Activated CD4-positive, alpha-beta memory T cell treated with anti-CD3 and anti-CD28 coated beads for 36 hours (primary cell): ENCODE measurements at places on chromosomes 3 and 15. TPM values are rescaled to one million over a fixed set of nuclear protein-coding genes. Genes with fewer than 3 reads are reported as not detected.

ROPN1 gene
- total RNA-seq = not detected

DNA sequence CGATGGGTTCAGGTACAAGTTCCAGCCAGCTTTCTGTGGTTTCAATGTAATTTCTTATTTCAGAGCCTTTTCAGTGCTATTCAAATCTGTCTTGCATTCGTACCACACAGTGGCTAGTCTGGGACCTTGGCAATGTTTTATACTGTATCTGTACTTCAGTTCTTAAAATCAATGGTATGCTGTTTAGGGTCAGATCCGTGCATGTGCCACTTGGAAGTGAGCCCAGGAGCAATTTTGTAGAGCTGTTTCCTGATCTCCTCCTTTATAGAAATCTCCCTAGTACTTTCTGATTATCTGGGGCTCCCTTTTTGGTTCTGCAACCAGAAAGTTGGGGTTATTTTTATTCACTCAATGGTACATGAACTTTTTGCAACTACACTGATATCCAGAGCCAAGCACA, 59.5 kb upstream of the NDUFB4 start:
- DNase-seq = no peak

PLCH1 gene
- total RNA-seq = 0.10 TPM

RHCG gene
- not detected for total RNA-seq

GRCh38 chr3:157282261-157283191, 122.6 kb upstream of the CCNL1 start:
- DNase-seq = no peak

- DNase-seq = no peak
Observed at GRCh38 chr15:51088585-51088984, 6.1 kb downstream of the TNFAIP8L3 start.

DNA sequence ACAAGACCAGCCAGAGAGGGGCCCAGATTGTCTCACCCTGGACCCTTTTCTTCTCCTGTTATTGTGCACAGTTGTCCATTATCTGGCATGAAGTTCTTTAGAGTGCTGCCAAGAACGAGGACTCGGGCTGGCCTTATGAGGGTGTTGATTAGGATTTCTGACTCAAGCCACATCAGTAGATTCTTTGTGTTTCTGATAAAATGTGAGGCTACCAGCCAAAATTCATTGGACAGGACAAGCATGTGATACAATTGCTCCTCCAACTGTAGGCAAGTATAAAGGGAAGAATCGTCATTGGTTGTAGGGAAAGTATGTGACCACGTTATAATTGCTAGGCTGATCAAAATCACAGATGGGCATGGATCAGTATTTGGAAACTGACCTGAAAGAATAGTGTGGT, 99.2 kb upstream of the TMC3 start:
- DNase-seq = no peak

- DNase-seq = no peak
Observed at GRCh38 chr15:73905225-73905827, 20.9 kb upstream of the LOXL1 start.

GRCh38 chr15:73704869-73705645, 20.9 kb downstream of the CD276 start:
- DNase-seq = peak; percentile 77

KLHL6 gene
- 63.5 TPM for total RNA-seq

DNA sequence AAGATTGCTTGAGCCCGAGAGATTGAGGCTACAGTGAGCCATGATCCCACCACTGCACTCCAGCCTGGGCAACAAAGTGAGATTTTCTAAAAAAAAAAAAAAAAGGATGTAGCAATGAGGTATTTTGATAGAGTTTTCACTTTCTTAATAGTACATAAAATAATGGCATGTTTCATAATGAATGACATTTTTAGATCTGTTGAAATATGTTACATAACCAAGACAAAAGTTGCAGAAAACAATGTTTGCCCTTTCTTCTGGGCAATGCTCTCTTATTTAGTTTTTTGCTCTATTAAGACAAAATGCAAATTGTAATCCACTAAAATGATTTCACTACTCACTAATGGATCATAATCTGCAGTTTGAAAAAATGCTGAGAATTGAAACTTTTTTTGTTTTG, 4.4 kb upstream of the MAPK6 start:
- DNase-seq = no peak

LRTM1 gene
- total RNA-seq = not detected

SLC2A2 gene
- total RNA-seq = not detected

DNA sequence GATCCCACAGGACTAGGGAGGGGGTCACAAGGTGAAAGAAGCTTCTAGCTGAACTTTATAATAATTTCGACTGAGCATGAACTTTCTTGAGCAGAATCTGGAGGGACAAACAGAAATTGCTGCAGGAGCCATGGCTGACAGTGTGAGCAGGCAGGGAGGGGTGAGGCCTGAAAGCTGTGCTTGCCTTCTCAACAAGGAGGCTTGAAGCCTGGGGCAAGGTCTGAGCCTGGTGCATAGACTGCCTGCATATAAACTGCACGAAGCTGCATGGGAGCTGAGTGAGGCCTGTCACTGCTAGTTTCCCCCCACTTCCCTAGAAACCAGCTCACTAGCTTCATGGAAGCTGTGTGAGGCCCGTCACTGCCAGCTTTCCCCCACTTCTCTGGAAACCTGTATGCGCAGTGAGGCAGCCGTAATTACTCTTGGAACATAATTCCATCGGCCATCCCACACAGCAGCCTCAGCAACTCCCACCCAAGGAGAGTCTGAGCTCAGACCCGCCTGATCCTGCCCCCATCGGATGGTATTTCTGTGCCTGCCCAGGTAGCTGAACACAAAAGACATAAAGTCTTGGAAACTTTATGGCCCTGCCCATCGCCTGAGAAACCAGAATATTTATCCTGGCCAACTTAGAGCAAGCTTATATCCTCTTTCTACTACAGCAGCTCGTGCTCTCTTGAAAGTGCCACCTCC, 136.5 kb downstream of the PLCH1 start:
- DNase-seq = no peak

DNA sequence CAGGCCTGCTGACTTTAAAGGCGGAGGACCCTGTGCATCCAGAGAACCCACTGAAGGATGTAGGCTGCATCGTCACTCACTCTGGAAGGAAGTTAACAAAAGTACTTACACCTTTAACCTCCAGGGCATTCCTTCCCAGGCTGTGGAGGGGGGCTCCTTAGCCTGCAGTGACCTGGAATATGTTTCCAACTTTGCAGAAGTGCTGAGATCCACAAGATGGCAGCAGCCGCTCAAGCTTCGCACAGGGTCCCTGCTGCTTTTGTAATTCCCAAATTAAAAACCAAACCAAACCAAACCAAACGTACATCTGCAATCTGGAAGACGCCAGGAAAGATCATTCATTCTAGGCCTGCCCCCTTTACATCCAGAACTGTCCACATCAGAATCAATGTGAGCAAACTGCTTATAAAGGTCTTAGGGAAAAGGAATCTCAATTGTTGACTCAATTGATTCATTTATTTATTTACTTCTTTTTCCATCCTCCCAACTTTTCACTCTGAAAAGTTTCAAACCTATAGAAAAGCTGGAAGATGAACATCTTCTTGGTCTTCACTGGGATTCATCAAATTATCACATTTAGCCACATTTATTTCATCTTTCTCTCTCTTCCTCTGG, 70.5 kb upstream of the KLHL25 start:
- DNase-seq = peak; percentile 29

FEZF2 gene
- not detected for total RNA-seq

- no peak for DNase-seq
Observed at GRCh38 chr15:29917600-29918597, 95.6 kb upstream of the TJP1 start.

DNA sequence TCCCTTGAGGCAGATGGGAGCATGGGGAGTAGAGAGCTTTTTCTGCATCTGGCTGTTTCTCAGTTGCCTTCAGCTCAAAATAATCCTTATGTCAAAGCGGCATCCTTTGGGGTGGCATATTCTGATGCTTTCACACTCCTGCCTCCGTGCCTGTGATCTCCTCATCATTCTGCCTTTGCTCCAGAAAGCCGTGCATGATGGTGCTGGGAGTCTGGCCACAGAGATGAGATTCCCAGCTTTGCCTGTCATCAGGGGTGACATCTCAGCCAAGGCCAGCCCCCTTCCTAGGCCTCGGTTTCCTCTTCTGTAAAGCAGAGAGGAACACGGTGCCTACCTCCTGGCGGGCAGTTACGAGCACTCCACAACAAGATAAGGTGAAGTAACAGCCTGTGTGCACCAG, 96.3 kb upstream of the ALDH1A3 start:
- DNase-seq = no peak

- peak; percentile 77 for DNase-seq
Observed at GRCh38 chr3:119628390-119628789, 30.7 kb downstream of the PLA1A start.

DNA sequence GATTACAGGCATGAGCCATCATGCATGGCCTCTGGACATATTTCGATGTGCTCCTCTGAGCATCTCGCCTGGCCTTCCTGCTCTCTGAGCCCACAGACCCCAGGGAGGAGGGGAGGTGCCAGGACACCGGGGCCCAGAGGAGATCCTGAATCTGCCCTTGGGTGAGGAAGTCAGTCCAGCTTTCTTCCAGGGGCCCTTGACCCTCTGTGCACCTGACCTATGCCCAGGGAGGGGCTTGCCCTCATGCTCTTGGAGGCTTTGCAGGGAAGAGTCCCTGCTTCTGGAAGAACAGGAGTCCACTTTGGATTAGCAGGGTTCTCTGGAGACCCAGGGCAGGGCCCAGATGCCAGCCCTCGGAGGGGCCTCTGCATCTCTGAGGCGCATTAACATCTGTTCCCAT, 1.4 kb downstream of the ACSBG1 start:
- no peak for DNase-seq

- DNase-seq = no peak
Observed at GRCh38 chr3:178586076-178586475, 49.8 kb downstream of the KCNMB2 start.

RTP1 gene
- total RNA-seq = not detected

GRCh38 chr3:31294430-31295149, 238.1 kb upstream of the STT3B start:
- no peak for DNase-seq

DNA sequence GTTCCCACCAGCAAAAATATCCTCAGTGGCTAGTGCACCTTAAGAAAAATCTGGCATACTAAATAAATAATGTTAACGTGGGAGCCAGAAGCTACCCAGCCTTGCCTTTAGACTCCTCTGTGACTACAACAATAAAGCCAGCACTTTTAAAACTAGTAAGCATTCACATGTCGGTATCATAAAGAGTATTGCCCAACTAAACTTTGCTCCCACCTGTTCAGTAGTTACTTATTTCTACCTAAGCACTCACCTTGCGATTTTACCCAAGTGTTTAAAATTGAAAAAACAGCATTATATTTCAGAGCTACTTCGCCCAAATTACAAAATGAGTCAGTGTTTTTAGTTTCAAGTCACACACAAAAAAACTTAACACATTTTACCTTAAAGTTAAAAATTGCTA, 12.8 kb downstream of the ALDH1L1 start:
- DNase-seq = no peak

- no peak for DNase-seq
Observed at GRCh38 chr3:189995129-189995528, 125.6 kb downstream of the P3H2 start.

GRCh38 chr3:31884251-31884650, 96.8 kb downstream of the OSBPL10 start:
- DNase-seq = no peak

DNA sequence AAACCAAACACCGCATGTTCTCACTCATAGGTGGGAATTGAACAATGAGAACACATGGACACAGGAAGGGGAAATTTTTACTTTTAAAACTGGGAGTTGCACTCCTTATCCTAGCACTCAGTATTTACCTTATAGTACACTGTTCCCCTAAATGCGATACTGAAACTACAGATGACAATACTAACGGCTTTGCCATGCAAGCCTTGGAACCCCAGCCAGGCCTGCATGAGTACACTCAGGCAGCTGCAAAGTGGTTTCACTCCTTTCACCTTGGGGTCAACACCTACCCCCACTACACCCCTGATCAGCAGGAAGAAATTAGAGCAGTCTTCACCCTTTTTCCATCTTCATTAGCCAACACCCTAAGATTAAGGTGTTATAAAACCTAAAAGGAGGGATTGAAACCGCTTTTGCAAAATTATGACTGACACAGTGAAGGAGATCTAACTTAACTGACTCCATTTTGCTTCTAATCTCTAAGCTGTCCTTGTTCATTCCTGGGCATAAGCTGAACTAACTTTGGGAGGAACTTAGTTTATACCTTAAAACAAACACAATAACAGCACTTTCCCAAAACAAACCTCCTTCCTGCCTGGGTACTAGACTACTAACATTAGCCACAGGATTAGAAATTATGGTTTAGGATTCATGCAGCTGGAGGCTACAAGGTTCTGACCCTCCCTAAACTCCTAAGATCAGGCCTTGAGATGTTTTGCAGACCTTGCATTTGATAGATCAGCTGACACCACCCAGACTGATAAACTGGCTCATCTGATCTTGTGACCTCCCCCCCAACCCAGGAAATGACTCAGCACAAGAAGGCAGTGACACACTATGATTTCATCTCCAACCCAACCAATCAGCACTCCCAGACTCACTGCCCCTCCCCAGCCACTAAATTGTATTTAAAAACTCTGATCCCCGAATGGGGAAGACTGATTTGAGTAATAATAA, 452.1 kb upstream of the PPP2R3A start:
- peak; percentile 11 for DNase-seq

DNA sequence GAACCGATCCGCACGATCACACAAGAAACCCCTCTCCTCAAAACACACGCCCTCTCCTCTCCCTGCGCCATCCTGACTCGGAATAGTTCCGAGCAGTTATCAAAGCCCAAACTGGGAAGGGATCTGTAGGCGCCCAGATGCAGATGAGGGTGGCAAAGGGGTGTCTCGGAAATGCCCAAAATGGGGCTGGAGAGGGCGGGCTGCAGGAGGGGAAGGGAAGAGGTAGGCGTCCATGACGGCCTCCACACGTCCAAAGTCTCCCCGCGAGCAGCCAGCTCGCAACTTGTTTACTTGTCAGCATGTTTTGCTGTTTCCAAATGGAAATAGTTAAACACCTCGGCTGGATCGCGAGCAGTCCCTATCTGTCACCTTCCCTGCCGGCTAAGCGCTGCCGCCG, 1.5 kb downstream of the NTRK3 start:
- DNase-seq = peak; percentile 13

GRCh38 chr3:54374214-54374852, 252.0 kb downstream of the CACNA2D3 start:
- DNase-seq = no peak

GP9 gene
- total RNA-seq = not detected

DNA sequence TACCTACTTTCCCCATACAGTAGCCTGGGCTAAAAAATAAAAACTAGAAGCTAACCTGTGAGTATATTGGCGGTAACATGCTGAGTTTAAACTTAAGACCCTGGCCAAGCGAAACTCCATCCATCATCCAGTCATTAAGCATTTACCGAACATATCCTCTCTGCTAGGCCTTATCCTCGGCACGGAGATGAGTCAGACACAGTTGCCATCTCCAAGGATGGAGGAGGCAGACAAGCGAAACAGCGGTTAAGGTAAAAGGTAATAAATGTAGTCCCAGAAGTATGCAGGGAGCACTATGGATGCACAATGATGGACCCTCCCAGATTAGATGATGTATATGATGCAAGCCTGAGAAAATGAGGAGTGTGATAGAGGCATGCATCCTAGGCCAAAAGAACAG, 143.6 kb downstream of the RYR3 start:
- no peak for DNase-seq

SLC28A2 gene
- not detected for total RNA-seq
